ENCODE measurements at places on chromosomes 5 and 9.

GRCh38 chr9:91150998-91151717 lies 210.6 kb downstream of the AUH start:
- peak; percentile 43 for DNase-seq

DNA sequence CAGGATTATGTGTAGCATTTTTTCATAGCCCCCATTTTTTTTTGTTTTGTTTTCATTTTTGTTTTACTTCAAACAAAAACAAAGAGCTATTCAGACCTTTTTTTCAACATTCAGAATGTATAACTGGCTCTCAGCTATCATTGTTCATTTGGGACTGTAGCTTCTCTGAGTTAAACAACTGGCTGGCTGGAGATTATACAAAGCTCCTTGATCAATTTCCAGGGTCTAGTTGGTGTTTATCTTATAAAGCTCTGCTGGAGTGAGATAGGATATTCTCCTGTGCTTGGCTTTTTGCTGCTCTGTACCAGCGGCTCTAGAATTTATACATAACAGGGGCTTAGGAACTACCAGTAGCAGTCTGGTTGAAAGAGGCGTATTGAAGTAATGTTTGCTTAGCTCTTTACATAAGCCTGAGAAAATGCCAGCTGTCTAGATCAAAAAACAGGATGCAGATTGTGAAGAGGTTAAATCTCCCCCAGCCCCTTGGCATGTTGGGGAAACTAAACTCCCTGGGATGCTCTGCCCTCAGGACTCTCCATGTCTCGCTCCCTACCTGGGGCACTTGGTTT lies 15.2 kb downstream of the GARNL3 start:
- no peak for DNase-seq

DNA sequence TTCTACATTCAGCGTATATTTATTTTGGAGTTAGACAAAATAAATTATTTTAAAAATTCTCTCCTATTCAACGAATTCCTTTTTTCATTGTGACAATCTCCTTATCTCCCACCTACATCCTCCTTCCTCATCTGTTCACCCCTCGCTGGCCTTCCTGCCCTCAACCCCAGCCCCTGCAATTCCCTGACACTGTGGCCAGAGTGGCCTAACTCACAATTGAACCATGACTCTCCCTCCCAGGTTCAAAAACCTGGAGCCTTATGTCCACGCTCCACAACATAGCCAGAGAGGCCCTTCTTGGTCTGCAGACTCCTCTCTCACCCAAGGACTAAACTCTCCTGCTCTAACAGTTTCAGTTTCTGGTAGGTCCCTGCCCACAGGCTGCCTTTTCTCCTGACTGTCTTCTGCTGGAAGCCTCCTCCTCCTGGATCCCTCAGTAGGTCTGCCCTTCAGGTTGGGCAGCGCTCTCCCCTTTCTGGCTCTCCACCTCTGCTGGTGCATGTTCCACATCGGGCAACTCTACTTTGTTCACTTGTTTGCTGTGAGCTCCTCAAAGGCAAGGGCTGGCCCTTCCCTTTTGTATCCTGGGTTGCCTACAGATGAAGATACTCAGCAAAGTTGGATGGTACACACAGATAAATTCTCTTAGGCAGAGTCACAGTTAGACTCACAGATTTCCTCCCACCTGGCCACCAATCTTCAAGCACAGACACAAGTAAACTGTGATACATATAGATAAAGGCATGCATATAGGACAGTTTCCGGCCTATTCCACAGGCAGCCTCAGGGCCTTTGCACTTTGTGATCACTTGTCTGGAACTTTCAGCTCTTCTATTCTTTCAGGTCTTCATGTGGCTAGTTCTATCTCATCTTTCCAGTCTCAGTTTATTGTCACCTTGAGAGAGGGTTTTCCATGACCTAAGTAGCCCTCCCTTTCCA lies 19.8 kb upstream of the MYORG start:
- DNase-seq = no peak

GRCh38 chr5:178359738-178360137 lies 127.1 kb upstream of the PHYKPL start:
- DNase-seq = no peak

DNA sequence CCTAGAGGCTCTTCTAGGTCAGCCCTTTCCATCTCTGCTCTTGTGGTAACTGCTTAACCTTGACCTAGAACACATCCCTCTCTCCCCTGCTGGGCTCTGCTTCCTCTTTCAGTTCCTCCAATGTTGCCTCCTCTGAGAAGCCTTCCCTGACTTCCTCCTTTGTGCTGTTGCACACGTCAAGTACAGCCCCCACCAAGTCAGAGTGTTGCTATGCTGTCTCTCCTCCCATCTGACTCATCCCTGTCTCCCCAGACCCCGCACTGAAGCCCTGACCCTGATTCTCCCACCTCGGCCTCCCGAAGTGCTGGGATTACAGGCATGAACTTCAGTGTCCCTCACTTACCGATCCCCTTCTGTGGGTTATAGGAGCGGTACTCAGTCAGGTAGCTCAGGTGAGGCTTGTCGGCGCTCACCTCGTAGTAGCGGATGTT lies 10.4 kb upstream of the TRIM14 start:
- no peak for DNase-seq

- no peak for DNase-seq
Observed at GRCh38 chr5:393846-394275, 49.1 kb upstream of the EXOC3 start.

DNA sequence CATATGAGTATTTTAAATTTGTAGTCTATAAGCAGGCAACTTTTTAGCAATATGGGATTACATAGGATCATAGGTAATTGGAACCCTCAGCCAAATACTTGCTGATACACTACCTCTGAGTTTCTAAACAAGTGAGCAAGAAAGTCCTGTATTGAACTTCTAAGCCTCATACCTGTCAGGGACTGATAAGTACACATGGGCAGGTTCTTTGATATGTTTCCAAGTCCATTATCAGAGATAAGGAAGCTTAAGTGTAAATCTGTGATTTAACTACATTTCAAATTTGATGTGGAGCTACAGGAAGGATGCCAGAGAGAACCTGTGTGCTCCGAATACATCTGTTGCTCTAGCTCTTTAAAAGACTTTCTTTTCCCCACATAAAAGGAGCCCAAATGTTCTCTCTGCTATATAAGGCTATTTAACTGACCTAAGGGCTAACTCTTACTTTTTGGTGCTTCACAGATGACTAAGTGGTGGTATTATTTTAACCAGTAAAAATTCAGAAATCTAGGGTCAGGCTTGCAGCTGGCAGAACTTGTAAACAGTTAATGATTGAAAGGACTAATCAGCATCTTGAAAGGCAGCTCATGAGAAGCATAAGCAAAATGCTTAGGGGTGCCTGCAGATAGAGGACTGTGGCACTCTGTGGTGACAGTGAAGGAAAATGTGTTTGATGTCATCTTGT lies 228.6 kb downstream of the NR3C1 start:
- DNase-seq = no peak

DNA sequence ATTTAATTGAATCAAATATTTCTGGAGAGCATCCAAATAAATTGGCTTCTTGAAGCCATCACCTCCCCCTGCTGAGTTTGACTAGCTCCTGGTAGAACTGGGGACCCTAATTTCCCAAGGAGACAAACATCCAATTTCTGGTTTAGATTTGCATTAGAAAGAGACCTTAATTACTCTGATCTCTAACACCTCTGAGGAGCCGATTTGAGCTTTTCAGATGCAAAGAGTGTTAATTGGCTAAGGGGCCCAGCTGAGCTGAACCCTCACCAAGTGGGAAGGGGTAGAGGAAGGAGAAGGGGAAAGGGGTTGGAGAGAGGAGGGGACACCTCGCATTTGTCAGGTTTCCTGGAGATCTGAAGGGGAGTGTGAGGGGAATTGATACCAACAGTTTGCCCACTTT lies 145.4 kb upstream of the SHB start:
- no peak for DNase-seq

GRCh38 chr9:123943671-123944070 lies 13.7 kb upstream of the DENND1A start:
- no peak for DNase-seq

DNA sequence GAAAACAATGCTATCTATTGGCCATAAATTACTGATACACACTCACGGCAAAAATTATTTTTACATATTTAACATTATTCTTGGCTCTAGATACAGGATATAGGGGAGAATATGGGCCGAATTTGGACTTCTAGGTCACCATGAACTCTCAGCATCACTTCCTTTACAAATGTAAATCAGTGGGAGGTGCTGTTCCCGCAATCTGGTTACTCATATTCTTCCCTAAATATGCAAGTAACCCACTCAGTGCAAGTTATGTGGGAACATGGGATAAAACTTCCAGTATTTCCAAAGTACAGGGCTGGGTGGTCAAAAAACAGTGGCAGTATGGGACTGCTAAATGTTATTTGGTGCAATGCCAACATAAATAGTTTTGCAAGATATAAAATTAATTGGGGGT lies 145.6 kb downstream of the PPP2R2B start:
- DNase-seq = no peak

DNA sequence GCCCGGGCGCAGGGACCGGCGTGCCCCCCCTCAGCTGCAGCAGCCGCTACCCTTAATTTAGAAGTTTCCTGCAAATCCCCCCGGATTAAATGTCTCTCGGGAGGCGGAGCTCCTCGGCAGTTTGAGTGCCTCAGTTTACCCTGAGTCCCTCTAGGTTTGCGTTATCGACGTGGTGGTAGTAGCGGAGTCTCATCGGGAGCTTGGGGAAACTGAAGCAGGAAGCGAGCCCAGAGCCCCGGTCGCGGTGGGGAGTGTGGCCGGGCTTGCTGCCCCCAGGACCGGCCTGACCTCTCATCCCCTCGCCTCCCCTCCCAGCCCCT lies 529 bp upstream of the TPM2 start:
- DNase-seq = no peak

DNA sequence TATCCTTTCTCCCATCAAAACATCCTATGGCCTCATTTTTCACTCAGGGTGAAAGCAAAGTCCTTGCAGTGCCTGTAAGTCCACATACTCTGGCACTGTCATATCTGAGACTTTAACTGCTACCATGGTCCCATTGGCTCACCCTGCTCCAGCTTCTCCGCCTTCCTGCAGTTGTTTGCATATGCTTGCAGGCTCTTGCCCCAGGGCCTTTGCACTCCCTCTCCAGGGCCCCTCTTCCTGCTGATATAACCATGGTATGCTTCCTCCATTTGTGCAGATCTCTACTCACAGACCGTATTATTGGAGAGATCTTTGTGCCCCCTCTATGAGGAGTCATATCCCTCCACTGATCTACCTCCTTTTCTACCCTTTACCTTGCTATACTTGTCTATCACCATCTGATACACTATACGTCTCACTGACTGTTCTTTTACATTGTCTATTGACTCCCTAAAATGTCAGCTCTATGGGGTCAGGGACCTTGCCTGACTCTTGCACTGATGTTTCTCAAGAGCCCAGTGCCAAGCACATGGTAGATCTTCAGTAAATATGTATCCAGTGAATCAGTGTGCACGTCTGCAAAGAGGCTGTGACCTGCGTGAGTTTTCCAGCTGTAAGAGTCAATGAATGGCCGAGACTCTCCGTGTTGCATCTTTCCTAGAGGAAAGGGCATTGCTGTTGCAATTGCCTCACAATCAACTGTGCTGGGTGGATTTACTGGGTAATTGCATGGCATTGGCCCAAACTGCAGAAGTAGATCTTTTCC lies 81.7 kb upstream of the CPEB4 start:
- no peak for DNase-seq

- DNase-seq = no peak
Observed at GRCh38 chr5:59525957-59526356, 367.6 kb downstream of the PDE4D start.

DNA sequence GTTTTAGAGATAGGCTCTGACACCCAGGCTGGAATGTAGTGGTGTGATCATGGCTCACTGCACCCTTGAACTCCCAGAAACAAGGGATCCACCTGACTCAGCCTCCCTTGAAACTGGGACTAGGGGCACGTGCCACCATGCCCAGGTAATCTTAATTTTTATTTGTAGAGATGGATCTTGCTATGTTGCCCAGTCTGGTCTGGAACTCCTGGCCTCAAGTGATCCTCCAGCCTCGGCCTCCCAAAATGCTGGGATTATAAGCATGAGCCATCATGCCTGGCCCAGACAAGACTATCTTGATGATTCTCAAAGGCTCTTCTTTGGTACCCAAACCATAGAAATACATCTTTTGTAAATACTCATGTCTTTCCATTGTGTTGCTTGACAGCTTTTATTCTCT lies 10.8 kb downstream of the OSMR start:
- no peak for DNase-seq

DNA sequence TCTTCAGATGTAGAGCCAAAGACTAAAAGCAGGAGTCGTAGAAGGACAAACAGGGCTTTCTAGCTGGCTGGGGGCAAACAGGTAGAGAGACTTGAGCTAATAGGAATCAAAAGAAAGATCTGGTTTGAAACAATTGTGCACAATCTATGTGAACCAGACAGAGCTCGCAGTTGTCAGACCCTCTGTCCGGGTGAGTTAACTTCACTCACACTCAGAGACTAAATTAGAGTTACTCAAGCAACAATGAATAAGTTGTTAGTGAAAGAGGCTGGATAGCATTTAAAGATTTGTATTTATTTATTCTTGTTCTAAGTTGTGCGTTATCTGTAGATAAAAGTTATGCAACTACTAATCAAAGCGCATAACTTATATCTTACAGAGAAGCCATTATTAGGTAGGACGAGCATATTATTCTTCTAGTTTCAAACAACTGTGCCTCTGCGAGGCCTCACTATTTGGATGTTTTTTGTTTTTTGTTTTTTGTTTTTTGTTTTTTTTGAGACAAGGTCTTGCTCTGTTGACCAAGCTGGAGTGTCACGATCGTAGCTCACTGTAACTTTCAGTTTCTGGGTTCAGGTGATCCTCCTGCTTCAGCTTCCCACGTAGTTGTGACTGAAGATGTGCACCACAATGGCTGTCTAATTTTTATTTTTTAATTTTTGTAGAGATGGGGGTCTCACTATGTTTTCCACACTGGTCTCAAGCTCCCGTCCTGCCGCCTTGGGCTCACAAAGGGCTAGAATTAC lies 13.2 kb upstream of the LNPEP start:
- DNase-seq = no peak

- no peak for DNase-seq
Observed at GRCh38 chr9:115596746-115597080, 478.8 kb upstream of the TNC start.

DNA sequence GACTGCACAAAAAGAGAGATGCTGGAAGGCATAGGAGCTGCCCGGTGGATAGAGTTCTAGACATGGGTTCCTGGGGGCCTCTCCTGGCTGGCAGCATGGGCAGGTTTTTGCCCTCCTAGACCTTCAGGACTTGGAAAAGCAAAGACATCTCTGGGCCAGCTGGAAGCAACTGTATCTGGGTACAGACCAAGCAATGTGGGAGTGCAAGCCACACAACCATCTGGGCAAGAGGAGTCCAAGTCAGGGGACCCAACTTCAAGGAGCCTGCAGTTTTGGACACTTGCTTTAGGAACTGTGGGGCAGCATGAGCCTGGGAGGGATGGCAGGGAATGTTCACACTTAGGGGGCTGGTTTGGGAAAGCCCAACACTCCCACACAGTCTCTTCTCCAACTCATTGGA lies 323.3 kb downstream of the GADD45G start:
- no peak for DNase-seq

DNA sequence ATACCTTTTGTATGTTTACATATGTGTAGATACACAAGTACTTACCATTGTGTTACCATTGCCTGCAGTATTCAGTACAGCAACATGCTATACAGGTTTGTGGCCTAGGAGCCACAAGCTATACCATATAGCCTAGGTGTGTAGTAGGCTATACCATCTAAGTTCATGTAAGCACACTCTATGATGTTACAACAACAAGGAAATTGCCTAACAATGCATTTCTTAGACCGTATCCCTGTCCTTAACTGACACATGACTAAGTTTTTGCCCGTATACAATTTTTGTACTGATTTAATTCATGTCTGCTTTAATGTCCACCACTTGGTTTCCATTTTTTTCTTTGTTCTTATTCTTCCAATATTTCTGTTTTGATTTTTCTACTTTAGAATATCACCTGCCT lies 18.5 kb downstream of the TNPO1 start:
- no peak for DNase-seq
